Fibroblast of mammary gland (primary cell): ENCODE measurements at places on chromosomes 13 and 19.
A peak's percentile ranks its signal among the peaks of the same experiment; 100 is the strongest.

DNA sequence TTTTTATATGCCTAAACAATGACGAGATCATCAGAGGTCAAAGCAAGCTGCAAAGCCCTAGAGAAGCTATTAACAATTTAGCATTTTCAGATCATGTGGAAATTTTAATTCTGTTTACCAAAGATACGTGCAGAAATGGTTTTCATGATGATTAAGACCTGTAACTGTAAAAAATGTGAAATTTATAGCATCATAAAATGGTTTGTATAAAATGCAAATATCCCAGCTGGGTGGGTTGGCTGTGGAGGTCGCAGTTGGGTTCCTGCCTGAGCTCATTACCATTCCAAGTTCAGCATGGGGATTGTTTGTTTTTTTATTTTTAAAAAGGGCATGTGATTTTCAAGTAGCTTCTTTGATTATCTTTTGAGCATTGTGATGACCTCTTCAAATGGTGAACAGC, 47.9 kb upstream of the SIAH3 start:
- DNase-seq = no peak

GRCh38 chr13:78187781-78188180, 269.1 kb upstream of the EDNRB start:
- DNase-seq = no peak

DNA sequence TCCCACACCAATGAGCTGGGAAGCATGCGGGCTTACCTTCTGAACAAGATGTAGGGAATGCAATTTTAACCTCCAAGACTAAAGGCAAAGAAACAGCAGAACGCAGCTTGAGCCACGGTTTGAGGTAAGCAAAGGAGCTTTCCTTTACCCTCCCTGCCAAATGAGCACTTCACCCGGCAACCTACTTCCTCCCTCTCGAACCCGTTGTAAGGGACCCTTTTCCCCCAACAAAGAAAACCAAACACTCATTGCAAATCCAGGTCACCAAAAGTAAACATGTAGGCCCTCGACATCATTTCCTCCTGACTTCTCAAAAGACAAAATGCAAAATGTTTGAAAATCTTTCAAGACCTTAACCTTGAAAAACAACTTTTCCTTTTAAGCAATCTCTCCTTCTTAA, 65.3 kb downstream of the ABCC4 start:
- no peak for DNase-seq

DNA sequence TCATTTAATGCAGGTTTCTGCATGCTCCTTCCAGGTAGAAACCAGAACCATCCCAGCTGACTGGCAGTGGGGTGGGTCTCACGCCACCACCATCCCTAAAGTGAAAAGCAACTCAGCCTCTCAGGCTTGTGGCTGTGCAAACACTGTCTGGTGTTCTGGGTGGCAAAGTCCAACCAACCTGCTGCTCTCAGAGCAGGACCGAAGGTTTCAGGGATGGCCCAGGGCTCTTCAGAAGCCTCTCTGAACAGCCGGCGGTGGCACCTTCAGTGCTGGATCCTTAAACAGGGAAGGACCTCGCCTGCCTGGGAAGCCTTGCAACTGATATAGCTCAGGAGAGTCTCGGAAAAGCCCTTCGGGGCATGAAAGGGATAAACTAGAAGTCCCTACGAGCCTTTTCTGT, 100.8 kb downstream of the COL4A1 start:
- DNase-seq = no peak

GRCh38 chr19:49155820-49156346, 687 bp upstream of the HRC start:
- no peak for DNase-seq

- no peak for DNase-seq
These were observed 74.8 kb upstream of the ZNF835 start for GRCh38 chr19:56746367-56746766.

GRCh38 chr13:27806744-27807387, 14.6 kb downstream of the GSX1 start:
- no peak for DNase-seq

GRCh38 chr13:25171517-25172302, at the start of gene AMER2:
Gene AMER2 (minus strand): TSS chr13:25172288. CDS start chr13:25171619, 669 bp downstream.
- DNase-seq = peak; percentile 11

DNA sequence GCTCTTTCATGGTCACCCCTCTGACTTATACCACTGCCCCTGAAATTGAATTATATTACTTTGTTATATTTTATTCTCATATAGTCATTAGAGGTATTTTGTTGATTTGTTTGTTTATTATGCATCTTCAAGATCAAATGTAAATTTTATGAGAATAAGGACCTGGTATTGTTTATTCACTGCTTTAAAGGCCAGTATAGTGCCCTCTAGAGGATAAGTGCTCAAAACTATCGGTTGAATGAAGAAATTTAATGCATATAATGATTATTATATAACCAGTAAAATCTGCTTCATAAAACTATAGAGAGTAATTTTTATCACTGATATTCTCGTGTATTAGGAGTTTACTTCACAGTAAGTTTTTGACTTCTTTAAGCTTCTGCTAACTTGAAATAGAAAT, 1401.9 kb downstream of the SLITRK1 start:
- DNase-seq = peak; percentile 2

- DNase-seq = no peak
These were observed 160.5 kb downstream of the TEX29 start for GRCh38 chr13:111480976-111481375.

- DNase-seq = no peak
These were observed 10.8 kb upstream of the MISP start for GRCh38 chr19:739998-740715.

GRCh38 chr19:5586300-5587070, 18.7 kb upstream of the TINCR start:
- peak; percentile 28 for DNase-seq

- no peak for DNase-seq
These were observed 463.7 kb upstream of the SGCG start for GRCh38 chr13:22717036-22717435.

DNA sequence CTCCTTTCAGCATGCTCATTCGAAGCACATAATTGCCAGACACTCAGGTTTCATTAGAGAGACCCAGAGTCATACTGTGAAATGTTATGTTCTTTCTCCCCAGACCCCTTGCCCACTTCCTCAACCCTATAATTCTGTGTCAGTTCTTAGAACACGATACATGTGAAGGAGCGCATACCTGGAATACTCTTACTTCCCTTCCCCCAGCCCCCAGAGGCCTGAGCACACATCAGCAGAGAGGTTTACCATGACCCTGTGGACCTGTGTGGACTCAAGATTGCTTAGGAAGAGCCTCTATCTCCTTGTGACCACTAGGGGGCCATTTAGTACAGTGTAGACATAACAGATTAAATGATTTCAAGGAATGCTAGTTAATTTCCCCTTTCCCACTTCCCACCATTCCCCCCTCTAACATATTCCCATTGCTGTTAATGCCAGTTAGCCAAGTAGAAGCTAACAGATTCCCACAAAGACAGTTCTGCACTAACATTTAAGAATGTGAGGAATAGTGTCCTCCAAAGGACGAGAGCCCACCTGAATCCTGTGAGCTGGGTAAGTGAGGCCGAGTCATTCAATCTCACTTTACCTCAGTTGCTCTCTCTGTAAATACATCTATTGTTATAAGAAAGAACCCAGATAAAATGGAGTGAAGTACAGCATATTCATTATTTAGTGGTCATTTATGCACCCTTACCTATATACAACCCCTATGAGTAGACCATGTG, 154.2 kb upstream of the MAB21L1 start:
- DNase-seq = peak; percentile 74

- peak; percentile 15 for DNase-seq
These were observed 13.2 kb downstream of the SPINT2 start for GRCh38 chr19:38277549-38277948.

GRCh38 chr19:20367811-20368294, 197.7 kb downstream of the ZNF737 start:
- DNase-seq = no peak

- no peak for DNase-seq
These were observed 14.4 kb upstream of the DPP9 start for GRCh38 chr19:4737955-4738600.

DNA sequence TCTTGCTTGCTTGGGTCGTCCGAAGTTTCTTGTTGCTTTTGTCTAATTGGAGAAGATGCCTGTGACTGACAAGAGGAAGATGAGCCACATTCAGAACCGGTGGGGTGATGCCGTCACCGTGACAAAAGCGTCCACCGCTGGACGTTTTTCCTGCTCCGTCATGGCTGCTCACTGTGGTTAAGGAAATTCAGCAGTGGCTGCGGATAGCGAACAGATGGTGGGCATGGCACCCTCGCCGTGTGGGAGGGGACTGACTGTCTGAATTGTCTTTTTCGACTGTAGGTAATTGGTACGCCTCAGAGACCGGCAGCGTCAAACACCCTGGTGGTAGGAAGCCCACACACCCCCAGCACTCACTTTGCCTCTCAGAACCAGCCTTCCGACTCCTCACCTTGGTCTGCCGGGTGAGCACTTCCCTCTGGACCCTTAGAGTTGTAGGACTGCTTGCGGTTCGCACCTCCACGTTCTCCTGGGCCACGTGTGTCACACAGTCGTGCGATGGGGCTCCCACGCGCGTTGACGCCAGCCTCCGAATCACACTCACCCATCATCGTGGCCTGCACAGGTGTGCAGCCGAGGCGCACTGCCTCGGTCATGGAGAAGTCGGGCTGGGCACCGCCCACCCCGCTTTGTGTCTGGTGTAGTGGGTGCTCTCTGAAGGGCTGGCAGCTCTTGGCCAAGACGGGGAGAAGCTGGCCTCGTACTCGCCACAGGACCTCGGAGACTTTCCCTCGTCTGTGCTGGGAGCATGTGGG, 26.5 kb downstream of the ATP4B start:
- no peak for DNase-seq

DNA sequence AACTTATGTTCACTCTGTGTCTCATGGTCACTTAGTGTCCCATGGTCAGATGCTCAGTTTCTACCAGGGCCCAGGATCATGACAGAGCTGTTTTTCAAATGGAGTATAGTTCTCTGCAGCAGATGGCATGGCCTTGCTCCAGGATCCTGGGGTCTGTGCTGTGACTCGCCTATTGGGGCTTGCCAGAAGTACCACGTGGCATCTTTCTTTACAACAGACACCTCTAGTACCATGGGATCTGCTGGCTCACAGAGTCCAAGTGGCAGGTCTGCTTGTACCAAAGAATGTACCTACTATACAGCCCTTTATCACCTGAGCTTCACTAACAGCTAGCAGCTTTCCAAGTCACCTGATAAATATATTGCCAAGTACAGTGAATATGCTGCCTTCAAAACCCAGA, 6.0 kb upstream of the RNF6 start:
- DNase-seq = no peak

- DNase-seq = no peak
These were observed 3.6 kb downstream of the FAM187B start for GRCh38 chr19:35224681-35225571.

GRCh38 chr13:99436686-99437416, 64.4 kb upstream of the TM9SF2 start:
- DNase-seq = peak; percentile 84

DNA sequence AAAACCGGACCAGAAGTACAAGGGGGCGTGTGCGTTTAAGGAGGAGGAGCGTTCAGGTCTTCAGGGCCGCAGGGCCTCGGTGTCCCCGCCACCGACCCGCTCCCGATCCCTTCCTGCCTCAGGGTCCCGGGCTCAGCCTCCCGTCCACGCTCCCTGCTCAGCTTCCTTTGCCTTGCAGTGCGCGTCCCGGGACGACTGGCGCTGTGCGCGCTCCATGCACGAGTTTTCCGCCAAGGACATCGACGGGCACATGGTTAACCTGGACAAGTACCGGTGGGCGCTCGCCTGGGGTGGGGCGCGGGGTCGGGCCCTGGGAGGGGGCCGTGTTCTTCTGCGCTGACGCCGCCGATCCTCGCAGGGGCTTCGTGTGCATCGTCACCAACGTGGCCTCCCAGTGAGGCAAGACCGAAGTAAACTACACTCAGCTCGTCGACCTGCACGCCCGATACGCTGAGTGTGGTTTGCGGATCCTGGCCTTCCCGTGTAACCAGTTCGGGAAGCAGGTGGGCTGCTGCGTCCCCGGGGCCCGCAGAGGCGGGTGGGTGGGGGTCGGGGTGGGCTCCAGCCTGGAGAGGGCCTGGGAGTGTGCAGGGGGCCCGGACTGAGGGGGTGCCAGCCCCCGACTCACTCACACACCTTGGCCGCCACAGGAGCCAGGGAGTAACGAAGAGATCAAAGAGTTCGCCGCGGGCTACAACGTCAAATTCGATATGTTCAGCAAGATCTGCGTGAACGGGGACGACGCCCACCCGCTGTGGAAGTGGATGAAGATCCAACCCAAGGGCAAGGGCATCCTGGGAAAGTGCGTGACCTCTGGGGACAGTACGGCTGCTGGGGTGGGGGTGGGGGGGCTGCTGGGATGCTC, 1.4 kb downstream of the GPX4 start:
- DNase-seq = peak; percentile 55

GRCh38 chr13:20000062-20000552, 41.6 kb downstream of the ZMYM2 start:
- no peak for DNase-seq

GRCh38 chr13:77752512-77753069, 55.1 kb downstream of the SLAIN1 start:
- DNase-seq = no peak

DNA sequence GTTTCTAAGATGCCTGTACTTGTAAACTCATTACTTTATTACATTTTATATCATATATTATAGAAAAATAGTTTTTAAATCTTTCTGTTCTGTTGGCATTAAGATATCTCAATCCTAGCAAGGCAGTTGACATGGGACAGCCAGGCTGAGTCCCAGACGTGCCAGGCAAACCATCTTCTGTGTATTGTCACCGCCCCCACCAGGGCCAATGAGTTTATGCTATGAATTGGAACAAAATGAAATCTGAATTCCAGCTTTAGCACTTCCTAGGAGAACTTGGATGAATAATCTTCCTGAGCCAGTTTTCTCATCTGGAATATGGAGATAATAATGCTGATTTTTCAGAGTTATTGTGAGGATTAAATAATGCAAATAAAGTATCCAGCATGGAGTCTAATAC, 79.9 kb upstream of the GSX1 start:
- DNase-seq = peak; percentile 23
